Thymus (tissue), 14 donors: ENCODE measurements at places on chromosomes 3 and 15.
A peak's percentile ranks its signal among the peaks of the same experiment; 100 is the strongest.

DNA sequence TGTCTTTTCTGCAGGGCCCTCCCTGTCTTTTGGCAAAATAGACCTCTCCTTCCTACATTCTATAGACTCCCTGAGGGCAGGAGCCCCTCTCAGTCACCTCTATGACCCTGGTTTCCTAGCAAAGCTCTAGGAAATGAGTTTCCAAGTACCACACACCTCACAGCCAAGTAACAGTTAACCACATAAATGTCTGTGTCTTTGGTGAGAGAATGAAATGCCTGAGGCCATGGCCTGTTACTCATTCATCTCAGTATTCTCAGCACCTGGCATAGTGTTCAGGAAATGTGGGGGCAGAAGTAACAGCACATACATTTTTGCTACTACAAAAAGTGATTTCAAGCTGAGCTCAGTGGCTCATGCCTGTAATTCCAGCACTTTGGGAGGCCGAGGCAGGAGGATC lies 21.0 kb downstream of the RFT1 start:
- peaks cover 47% of the 10 kb centered on the region for H3K36me3 ChIP-seq
- peak overlapping the region; percentile 81 for H3K27ac ChIP-seq
- no peak overlapping the region for H3K4me3 ChIP-seq
- peaks cover 44% of the 10 kb centered on the region for H3K4me1 ChIP-seq
- H3K27me3 ChIP-seq = no peaks in the 10 kb centered on the region
- DNase-seq = no peak

- no peak for DNase-seq
- H3K36me3 ChIP-seq = no peaks in the 10 kb centered on the region
- H3K27me3 ChIP-seq = no peaks in the 10 kb centered on the region
- no peak overlapping the region for H3K4me3 ChIP-seq
Measured at GRCh38 chr3:131217296-131217741, 164.3 kb upstream of the NUDT16 start.

- DNase-seq = no peak
- no peak overlapping the region for H3K27ac ChIP-seq
- H3K4me1 ChIP-seq = peaks cover 2% of the 10 kb centered on the region
- no peaks in the 10 kb centered on the region for H3K27me3 ChIP-seq
- H3K4me3 ChIP-seq = no peak overlapping the region
- no peaks in the 10 kb centered on the region for H3K36me3 ChIP-seq
Measured at GRCh38 chr3:16928386-16929132, 43.8 kb downstream of the PLCL2 start.

DNA sequence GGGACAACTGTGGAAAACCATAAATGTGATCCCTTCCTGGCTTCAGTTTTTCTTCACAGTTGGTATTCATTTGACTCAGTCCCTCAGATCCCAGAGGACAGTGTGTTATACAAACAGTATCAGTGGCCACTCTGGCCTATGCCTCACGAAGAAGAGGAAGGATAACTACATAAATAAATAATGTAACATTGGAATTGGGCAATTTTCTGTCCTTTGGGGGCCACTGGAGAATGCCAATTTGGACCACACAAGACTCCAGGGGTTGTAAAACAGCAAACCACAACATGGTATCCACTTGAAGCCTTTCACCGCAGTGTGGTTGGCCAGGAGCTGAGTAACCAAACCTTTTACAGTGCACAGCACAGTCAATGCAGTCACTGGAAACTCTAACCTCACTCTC lies 1077.0 kb downstream of the ROBO2 start:
- H3K4me1 ChIP-seq = no peaks in the 10 kb centered on the region
- DNase-seq = no peak
- no peak overlapping the region for H3K4me3 ChIP-seq
- no peaks in the 10 kb centered on the region for H3K36me3 ChIP-seq
- no peaks in the 10 kb centered on the region for H3K27me3 ChIP-seq
- H3K27ac ChIP-seq = no peak overlapping the region

DNA sequence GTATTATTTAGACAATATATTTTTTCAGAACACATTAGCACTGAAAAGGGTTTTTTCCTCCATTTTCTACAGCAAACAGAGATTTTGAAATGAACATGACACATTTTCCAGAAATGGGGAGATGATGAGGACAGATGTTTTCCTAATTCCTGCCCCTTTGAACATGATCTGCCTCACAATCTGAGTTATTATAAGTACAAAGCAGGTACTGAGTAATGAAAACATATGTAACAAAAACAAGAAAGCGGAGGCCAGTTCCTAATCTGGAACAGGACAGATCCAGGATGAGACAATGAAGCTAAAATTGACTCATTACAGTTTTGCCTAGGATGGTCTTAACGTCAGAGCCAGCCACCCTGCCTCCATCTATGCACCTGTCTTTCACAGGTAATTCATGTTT lies 642.8 kb upstream of the NR2F2 start:
- no peaks in the 10 kb centered on the region for H3K4me1 ChIP-seq
- no peak overlapping the region for H3K27ac ChIP-seq
- H3K36me3 ChIP-seq = no peaks in the 10 kb centered on the region
- DNase-seq = no peak

GRCh38 chr15:97598353-97598798 lies 362.1 kb upstream of the ARRDC4 start:
- DNase-seq = no peak
- H3K27ac ChIP-seq = no peak overlapping the region
- H3K36me3 ChIP-seq = no peaks in the 10 kb centered on the region
- no peak overlapping the region for H3K4me3 ChIP-seq

DNA sequence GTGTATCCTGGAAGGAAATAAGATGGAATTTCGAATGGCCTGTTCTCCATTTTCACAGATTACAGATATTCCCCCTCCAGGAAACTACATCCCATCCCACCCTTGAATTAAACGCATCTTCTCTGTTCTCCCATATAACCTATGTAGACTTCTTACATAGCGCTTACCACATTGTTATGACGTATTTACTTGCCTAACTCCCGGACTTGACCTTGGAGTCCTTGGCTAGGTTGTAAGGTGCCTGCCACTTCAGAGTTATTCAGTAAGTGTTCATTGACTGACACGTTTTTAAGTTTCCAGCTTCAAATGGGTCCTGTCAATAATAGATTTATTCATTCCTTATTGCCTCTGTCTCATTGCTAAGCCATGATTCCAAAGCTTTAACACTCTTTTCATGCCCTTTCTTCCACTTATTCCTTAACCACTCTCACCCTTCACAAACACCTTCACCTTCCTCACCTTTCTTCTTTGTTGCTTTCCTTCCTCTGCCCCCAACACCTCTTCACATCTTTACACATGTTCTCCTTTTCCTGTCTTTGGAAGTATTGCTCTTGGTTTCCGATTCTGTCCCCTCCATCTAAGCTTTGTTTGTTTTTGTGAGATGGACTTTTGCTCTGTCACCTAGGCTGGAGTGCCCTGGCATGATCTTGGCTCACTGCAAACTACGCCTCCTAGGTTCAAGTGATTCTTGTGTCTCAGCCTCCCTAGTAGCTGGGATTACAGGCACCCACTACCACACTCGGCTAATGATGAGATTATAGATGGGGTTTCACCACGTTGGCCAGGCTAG lies 138.3 kb downstream of the CMSS1 start:
- H3K36me3 ChIP-seq = no peaks in the 10 kb centered on the region
- H3K27me3 ChIP-seq = no peaks in the 10 kb centered on the region
- H3K27ac ChIP-seq = no peak overlapping the region
- H3K4me3 ChIP-seq = no peak overlapping the region

DNA sequence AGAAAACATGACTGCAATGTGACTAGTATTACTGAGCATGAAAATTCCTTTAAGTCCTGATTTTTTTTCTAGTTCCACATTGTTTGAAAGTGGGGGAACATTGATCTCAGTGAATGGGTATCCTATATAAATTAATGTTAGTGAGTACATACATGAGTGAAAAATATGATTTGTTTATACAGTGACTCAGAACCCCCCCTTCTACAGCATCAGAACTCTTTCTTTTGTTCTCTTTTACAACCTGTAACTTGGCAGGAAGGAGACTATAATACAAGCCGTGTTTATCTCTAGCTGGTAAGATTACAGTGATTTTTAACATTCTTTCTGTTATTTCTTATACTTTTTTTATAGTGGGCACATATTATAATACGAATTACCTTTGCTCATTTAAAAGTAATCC lies 384.7 kb downstream of the PDCD6IP start:
- DNase-seq = no peak
- H3K4me3 ChIP-seq = no peak overlapping the region
- H3K27ac ChIP-seq = no peak overlapping the region
- H3K4me1 ChIP-seq = peaks cover 23% of the 10 kb centered on the region

GRCh38 chr3:155387571-155387970 lies 94.1 kb upstream of the STRIT1 start:
- DNase-seq = no peak
- H3K36me3 ChIP-seq = no peaks in the 10 kb centered on the region
- H3K27ac ChIP-seq = no peak overlapping the region

- no peak overlapping the region for H3K27ac ChIP-seq
- H3K4me3 ChIP-seq = no peak overlapping the region
- peaks cover 82% of the 10 kb centered on the region for H3K4me1 ChIP-seq
- no peaks in the 10 kb centered on the region for H3K36me3 ChIP-seq
- DNase-seq = no peak
Measured at GRCh38 chr3:187964760-187965159, 189.2 kb upstream of the LPP start.

- no peaks in the 10 kb centered on the region for H3K4me1 ChIP-seq
- no peaks in the 10 kb centered on the region for H3K36me3 ChIP-seq
- H3K4me3 ChIP-seq = no peak overlapping the region
- no peaks in the 10 kb centered on the region for H3K27me3 ChIP-seq
- DNase-seq = no peak
Measured at GRCh38 chr15:92763459-92763858, 107.9 kb upstream of the FAM174B start.

- H3K36me3 ChIP-seq = no peaks in the 10 kb centered on the region
- H3K27ac ChIP-seq = no peak overlapping the region
- H3K4me3 ChIP-seq = no peak overlapping the region
Measured at GRCh38 chr3:197722734-197723133, 14.0 kb downstream of the RUBCN start.

GRCh38 chr3:34323517-34323916 lies 525.1 kb downstream of the PDCD6IP start:
- peak; percentile 11 for DNase-seq
- H3K27ac ChIP-seq = no peak overlapping the region
- H3K4me3 ChIP-seq = no peak overlapping the region
- H3K36me3 ChIP-seq = no peaks in the 10 kb centered on the region
- no peaks in the 10 kb centered on the region for H3K27me3 ChIP-seq

- DNase-seq = no peak
- H3K4me3 ChIP-seq = no peak overlapping the region
- H3K27me3 ChIP-seq = no peaks in the 10 kb centered on the region
Measured at GRCh38 chr3:64936556-64936955, 248.8 kb upstream of the ADAMTS9 start.

DNA sequence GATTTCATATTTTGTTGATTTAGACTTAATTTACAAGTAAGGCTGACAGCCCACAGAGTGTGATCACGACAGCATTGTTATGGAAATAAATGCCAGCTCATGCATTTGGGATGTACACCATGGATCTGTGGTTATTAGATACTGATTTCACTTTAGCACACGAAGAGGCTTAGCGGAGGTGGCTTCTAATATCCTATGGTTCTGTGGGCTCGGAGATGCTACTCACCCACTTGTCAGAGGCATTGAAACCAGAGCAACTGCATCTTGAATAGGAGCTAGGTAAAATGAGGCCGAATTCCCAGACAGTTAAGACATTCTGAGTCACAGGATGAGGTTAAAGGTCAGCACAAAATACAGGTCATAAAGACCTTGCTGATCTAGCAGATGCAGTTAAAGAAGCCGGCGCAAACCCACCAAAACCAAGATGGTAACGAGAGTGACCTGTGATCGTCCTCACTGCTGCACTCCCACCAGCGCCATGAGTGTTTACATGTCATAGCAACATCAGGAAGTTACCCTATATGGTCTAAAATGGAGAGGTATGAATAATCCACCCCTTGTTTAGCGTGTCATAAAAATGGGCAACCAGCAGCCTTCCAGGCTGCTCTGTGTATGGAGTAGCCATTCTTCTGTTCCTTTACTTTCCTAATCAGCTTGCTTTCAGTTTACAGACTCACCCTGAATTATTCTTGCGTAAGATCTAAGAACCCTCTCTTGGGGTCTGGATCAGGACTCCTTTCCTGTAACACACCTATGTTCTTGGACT lies 117.5 kb downstream of the PGPEP1L start:
- H3K27me3 ChIP-seq = no peaks in the 10 kb centered on the region
- no peak overlapping the region for H3K4me3 ChIP-seq
- DNase-seq = no peak
- peaks cover 11% of the 10 kb centered on the region for H3K36me3 ChIP-seq

GRCh38 chr3:179731544-179731943 lies 78.7 kb downstream of the USP13 start:
- H3K27ac ChIP-seq = no peak overlapping the region
- no peak for DNase-seq
- peaks cover 10% of the 10 kb centered on the region for H3K36me3 ChIP-seq
- H3K4me1 ChIP-seq = no peaks in the 10 kb centered on the region

DNA sequence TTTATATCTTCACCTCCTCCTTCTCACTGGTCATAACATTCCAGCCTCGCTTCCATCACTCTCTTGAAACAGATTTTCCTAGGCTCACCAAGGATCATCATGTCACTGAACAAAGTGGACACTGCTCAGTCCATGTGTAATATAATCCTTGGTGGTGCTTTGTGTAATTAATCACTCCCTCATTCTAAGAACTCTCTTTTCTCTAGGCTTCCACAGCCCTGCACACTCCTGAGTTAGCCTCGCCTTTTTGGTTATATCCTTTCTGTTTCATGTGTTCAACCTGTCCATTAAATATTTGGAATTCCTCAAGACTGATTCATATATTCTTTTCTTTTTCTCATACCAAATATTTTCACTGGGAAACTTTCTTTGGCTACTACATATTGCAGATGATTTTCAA lies 440.8 kb downstream of the PYDC2 start:
- no peak overlapping the region for H3K27ac ChIP-seq
- no peak for DNase-seq
- no peaks in the 10 kb centered on the region for H3K36me3 ChIP-seq
- H3K27me3 ChIP-seq = no peaks in the 10 kb centered on the region
- H3K4me3 ChIP-seq = no peak overlapping the region

DNA sequence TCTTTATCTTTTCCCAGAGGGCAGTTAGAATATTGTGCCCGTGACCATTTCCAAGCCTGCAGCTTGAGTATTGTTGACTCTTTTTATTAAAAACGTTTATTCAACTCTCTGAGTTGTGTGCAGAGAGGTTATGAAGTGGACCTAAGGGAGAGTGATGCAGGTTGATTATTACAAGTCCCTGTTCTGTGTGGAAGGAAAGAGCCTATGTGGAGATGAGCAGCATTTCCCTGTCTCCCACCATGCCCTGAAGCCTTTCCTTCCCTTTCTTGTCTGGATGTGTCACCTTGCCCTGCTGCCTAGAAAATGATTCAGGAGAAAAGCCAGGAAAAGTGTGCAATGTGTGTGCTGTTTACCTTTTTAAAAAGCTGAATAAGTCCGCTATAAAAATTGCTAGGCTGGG lies 19.4 kb downstream of the ZPLD1 start:
- no peak for DNase-seq
- H3K27me3 ChIP-seq = no peaks in the 10 kb centered on the region
- no peak overlapping the region for H3K4me3 ChIP-seq

DNA sequence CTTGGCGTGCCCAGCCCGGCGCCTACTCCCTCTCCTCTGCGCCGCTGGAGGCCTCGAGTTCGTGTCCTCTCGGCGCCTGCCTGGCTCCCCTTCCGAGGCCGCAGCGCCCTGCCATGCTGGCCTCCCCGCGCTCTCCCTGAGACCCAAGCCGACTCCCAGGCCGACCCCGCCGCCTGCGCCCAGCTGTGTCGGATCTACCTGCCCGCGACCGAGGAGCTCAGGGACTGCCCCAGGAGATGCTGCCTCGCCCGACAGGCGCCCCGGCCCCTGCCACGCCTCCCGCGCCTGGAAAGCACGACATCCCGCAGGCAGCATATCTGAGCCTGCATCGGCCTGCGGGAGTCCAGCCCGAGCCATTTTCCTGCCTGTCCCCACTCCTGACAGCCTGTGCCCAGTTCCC lies 16.1 kb downstream of the PAQR9 start:
- no peak overlapping the region for H3K4me3 ChIP-seq
- DNase-seq = no peak
